ENCODE measurements at places on chromosomes 7 and 10.

DNA sequence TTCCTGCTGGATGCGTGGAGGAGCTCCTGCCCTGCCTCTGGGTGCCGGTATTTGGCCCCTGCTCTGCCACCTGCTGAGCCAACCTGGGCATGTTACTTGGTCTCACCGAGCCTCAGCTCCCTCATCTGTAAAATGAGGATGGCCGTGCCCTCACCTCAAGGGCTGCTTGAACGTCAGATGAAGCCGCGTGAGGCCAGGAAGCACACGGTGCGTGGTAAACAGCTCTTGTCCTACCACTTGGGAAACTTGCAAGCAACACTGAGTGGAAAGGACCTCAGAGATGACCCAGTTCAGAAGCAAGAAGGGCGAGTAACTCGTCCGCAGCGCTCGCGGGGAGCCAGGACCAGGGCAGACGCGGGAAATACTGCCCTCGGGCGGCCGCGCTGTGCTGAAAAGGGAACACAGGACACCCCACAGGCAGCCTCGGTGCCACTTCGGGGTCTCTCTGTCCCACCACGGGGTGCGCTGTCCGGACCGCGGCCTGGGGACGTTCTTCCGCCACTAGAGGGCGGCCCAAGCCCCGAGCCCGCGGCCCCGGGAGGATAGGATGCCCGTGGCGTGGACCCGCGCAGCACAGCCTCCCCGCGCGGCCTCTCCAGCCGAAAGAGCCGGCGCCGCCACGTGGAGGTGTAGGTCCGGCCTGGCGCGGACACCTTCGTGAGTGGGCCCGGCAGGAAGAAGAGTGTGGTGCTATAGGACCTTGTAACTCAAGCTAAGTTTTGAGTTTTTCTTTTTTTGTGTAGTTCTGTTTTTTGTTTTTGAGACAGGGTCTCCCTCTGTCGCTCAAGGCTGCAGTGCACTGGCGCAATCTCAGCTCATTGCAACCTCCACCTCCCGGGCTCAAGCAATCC is 94.1 kb downstream of the PRKAG2 start:
- DNase-seq: peak; percentile 66

GRCh38 chr10:22958338-22958737 is 30.5 kb downstream of the ARMC3 start:
- no peak for DNase-seq

GRCh38 chr7:75968561-75969001 is 25.8 kb downstream of the TMEM120A start:
- peak; percentile 54 for DNase-seq

GRCh38 chr10:119426699-119427098 is 115.8 kb downstream of the RGS10 start:
- no peak for DNase-seq

DNA sequence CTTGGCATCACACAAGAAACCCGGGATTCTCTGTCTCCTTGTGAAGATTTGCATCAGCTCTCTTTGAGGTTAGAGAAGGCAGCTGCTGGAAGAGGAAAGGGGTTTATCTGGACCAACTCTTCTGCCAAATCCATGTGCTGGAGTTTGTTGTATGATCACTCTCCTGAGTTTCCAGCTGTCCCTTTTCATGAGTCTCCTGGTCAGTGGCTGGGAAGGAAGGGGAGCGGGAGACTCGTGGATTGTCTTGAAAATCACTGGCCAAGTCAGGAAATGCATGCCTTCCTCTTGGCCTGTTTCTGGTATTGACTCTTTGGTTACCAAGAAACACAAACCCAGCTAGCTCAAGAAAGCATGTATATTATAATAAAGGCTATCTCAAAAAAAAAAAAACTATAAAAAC is 38.8 kb downstream of the TACR2 start:
- DNase-seq: no peak

DNA sequence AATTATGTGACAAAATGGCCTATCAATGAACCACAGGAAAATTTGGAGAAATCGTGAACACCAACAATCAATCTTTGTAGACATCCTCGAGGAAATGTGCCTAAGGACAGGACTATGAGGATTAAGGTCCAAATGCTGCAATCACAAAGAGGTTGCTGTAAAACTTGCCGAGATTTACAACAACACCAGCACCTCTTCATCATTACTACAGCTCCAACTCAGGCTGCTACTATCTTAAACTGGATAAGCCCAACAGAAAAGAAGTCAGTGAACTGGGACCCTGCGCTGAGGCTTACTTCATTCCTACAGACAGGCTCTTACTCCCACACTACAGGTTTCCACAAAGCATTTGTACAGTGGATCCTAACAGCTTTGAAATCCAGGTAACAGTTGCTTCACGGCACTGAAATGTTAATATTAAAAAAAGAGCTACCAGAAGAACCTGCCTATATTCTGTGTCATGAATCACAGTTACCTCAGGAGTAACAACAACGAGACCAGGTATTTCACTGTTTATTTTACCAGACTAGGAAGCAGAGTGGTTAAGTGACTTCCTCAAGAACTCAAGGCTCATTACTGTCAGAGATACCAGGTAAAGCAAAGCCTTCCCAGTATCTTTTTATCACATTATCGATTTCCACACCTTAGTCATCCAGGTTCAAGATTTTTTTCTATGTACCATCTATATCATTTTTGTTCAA is 23.9 kb downstream of the CACUL1 start:
- no peak for DNase-seq

- DNase-seq: no peak
These were observed 94.9 kb upstream of the SH2B2 start for GRCh38 chr7:102191556-102192379.

- no peak for DNase-seq
These were observed 152.4 kb downstream of the RNF133 start for GRCh38 chr7:122546496-122546895.

DNA sequence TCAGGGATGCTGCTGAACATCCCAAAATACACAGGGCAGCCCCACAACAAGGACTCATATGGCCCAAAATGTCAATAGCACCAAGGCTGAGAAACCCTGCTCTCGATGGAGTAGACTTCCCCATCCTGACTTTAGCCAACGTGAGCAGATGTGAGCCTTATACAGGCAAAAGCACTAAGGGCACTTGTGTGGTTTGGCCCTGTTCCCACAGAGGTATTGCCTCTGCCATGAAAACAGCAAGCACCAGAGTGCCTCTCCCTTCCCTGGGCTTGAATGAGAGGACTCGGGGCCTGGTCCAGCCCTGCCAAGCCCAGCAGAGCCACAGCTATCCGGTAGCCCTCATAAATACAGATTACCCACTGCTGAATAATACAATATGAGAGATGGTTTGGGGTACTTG is 47.5 kb downstream of the ACSM6 start:
- DNase-seq: no peak

DNA sequence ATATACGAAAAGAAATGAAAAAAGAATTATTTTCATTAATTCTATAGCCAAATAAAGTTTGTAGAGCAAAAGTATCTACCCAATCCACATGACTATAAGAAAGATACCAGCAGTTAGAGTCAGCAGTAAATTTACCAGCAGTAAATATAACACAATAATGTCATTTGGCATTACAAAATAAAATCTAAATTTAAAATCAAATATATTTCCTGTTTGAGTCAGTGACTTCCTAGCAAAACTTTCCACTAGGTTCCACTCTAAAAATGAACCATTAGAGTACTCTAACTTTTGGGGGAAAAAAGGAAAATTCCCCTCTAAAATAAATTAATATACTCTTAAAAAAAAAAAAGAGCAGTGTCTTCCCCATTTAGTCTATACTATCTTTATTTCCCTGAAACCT is 144.8 kb downstream of the CPEB3 start:
- no peak for DNase-seq

GRCh38 chr7:152341039-152341913 is 94.5 kb downstream of the KMT2C start:
- DNase-seq: no peak

DNA sequence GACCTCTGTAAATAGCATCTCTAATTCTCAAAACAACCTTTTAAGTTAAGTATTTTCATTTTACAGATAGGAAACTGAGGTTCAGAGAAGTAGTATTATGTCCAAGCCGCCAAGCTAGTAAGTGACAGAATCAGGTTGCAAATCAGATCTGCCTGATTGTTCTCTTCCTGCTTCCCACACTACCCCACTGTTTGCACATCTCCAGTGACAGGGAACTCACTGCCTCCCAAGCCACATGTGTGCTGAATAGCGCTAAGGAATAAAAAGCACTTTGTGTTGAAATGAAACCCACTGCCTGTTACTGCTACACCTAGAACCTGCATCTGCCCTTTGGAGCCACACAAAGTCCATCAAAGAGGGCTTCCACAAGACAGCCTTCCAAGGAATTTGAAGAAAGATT is 45.1 kb upstream of the WDR11 start:
- no peak for DNase-seq

DNA sequence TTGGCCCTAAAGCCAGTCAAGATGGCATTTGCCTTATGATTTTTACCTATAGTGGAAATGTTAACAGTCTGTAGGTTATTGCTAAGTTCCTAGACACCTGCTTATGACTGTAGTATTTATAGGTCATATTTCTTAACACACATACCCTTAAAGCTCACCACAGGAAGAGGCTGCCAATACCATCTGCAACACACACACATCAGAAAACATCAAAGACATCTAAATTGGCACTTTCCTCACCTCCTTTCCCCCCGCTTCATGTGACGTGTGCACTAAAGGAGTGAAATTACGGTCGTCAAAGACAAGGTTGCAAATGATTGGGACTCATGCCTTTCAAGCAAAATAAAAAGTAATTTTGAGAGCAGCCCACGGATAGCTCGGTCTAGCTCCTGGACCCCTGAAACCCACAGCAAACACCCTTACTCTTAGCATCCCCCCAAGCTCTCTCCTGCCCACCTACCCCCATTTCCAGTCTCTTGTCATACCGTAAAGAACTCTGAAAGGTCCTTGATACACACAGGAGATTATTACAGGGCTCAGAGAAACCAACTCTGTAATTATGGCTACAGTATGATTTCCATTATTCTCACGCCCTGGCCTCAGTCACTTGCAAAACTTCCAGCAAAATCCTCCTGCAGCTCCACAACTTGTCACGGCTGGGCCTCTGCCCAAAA is 90.5 kb downstream of the PLXNA4 start:
- DNase-seq: no peak
